Stimulated activated CD4-positive, alpha-beta T cell treated with anti-CD3 and anti-CD28 coated beads, Interleukin-2, amount 100 ng/mL, for 24 hours (primary cell): ENCODE measurements at places on chromosomes 3 and 15.
A peak's percentile ranks its signal among the peaks of the same experiment; 100 is the strongest.

DNA sequence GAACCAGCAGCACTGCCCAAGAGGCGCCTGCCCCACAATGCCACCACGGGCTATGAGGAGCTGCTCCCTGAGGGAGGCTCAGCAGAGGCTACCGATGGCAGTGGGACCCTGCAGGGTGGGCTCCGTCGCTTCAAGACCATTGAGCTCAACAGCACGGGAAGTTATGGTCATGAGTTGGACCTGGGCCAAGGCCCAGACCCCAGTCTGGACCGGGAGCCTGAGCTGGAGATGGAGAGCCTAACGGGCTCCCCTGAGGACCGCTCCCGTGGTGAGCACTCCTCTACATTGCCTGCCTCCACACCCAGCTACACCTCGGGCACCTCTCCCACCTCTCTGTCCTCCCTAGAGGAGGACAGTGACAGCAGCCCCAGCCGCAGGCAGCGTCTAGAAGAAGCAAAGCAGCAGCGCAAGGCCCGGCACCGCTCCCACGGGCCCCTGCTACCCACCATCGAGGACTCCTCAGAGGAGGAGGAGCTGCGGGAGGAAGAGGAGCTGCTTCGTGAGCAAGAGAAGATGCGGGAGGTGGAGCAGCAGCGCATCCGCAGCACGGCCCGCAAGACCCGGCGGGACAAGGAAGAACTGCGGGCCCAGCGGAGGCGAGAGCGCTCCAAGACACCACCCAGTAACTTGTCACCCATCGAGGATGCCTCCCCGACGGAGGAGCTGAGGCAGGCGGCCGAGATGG, 21.8 kb upstream of the APEH start:
- DNase-seq, result no peak

- DNase-seq, result peak; percentile 47
Measured at GRCh38 chr3:51434746-51435327, 43.8 kb downstream of the RBM15B start.

DNA sequence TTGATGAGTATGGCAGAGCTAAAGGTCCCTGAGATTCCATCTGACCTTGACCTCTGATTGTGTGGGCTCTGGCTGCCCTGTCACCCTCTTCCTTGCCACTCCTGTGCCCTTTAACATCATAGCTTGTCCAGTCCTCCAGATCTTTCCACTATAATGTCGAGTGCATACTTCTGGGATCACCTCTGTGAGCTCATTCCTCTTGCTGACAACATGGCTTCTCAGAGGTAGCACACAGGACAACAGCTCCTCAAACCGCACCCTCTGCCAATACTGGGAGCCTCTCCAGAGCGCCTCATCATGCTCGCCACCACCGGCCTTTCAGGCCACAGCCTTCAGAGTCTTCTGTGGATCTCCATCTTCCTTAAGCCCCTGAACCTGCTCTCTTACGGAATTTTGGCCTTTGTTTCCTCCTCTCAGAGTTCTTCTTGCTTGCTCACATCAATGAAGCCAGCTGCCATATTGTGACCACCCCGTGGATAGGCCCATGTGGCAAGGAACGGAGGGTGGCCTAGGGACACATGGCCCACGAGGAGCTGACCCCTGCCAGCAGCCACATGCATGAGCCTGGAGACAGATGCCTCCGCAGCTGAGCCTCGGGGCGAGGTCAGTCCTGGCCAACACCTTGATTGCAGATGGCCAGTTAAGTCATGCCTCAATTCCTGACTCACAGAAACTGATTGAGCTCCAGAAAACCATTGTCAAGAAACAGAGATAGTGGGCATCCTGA, 31.1 kb downstream of the PLA2G4D start:
- peak; percentile 5 for DNase-seq

DNA sequence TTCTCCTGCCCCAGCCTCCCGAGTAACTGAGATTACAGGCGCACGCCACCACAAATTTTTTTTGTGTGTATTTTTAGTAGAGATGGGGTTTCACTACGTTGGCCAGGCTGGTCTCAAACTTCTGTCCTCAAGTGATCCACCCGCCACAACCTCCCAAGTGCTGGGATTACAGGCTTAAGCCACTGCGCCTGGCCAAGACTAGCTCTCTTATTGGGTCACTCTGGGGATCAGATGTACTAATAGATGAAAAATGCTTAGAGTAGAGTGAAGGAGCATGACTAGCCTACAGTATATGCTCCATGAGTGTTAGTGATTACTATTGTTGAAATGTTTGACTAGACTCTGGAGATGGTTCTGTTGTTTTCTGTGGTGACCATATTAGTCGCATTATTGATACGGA, 21.8 kb downstream of the RARB start:
- no peak for DNase-seq

- DNase-seq, result no peak
Measured at GRCh38 chr3:1600700-1601418, 497.8 kb upstream of the CNTN4 start.

DNA sequence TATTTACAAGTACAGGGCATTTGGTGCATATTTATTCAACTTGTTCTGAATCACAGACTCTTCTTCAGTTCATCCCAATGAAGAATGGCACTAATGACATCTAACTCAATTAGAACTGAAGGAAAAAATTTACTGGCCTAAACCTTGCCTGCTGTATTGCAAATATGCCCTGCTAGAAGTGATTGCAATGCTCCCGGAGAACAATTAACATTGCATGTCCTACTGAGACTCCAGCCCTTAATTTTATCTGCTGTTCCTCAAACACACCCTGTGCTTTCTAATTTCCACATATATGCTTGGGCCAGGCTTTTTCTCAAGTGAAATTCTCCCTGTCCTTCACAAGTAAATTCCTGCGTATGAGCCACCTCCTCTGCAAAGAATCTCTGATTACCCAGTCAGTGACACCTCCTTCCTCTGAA, 8.3 kb downstream of the ACKR4 start:
- no peak for DNase-seq

DNA sequence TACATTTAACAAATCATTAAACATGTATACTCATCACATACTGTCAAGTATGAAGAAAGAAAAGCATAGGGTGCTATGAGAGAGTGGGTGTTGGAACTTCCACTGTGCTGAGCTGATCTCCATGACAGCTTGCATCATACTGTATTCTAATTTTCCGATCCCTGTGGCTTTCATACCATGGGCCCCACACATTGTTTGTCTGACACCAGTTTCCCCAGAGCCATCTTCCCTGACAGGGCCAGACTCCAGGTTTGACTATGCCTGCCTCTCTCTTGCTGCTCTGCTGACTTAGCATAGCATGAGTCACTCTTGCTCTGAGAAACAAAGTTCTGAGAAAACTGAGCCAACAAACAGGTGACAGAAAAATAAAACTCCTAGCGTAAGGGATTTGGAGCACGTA, 37.0 kb upstream of the CASR start:
- peak; percentile 63 for DNase-seq

DNA sequence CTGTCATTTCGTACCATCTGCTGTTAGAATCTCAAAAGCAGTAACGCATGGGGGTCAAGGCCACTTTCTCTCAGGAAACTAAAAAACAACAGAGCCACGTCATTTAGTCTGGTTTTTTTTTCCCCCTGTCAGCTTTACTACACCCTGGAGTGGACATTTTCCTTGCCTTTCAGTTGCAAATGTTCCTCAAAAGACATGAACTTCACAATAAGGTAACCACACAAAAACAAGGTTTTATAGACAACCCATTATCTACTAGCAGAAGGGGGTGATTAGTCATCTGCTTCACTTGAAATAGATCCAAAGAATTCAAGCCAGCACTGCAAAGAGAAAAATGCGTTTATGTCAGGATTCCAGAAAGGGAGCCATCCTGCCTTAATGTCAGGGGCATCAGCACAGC, 171.8 kb upstream of the CDIN1 start:
- no peak for DNase-seq

- DNase-seq, result no peak
Measured at GRCh38 chr15:49270541-49271421, 100.7 kb downstream of the GALK2 start.

GRCh38 chr3:31840252-31840651, 140.8 kb downstream of the OSBPL10 start:
- no peak for DNase-seq

DNA sequence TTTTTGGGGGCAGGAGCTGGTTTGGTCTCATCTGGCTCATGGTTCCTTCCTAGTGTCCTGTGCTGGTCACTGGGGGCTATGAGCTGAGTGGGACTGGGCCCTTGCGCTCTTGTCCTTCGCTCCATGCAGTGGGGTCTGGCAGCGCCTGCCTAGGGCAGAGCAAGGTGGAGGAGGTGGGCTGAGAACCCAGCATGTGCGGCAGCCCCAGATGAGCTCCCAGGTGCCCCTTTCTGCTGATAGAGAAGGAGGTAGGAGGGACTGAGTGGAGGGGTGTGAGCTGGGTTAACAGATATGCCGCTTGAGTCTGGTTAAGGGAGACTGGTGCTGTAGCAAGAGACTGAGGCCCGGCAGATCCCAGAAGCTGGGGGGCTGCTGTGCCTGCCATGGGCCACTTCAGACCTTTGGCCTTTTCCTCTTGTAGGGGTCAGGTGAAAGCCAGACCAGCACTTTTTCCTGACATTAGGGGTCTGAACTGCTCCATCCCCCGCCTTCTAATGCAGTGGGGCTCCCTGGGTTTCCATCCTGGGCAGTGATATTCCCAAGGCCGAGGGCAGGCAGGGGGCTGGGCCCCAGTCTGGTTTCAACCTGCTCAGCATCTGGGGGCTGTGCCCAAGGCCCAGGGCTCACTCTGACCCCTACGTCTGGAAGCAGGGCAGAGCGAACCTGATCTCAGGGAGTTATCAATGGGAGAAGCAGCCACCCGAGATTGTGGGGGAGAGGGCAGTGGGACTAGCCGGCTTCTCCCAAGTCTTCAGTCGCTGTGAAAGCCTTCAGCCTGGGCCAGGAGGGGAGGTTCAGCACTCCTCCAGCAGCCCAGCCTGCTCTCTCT, 62.9 kb upstream of the PRR23C start:
- DNase-seq, result no peak

GRCh38 chr15:72358650-72359171, 17.1 kb downstream of the HEXA start:
- DNase-seq, result no peak

DNA sequence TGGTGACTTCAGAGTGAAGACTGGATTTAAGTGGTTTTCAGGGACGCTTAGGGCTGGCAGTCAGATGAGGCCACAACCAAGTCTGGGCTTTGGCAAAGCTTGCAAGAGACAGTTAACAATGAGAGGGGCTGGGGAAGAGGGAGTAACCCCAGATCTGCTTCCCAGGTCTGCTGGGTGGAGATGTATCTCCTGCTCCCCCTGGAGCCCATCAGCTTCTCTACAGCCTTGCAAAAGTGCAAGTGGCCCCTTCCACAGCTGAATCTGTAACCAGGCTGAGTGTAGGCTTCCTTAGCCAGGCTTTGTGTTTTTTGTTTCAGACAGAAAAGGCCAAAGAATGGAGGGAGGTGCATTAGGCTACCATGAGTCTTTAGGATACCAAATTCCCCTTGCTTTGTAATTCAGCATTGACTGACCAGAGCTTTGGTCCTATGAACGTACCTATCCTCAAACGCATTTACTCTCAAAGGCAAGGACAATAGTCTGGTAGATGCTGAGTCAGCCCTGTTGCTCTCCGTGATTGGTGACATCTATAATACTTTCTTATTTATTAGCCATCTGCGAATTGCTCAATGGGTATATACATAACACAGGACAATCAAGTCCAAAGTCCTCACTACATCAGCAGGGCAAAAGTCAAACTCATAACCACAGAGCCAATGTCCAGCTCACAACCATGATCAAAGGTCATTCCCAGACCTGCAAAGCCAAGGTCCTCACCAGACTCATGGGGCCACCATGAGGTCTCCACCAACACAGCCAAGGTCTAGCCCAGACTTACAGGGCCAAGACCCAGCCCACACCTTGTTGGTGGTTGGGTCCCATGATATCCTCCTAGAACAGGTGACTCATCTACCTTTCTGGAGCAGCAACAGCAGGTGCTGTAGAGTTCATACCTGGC, 17.1 kb downstream of the CCDC13 start:
- DNase-seq, result no peak

- DNase-seq, result no peak
Measured at GRCh38 chr15:41659855-41660234, 360 bp upstream of the MGA start.

DNA sequence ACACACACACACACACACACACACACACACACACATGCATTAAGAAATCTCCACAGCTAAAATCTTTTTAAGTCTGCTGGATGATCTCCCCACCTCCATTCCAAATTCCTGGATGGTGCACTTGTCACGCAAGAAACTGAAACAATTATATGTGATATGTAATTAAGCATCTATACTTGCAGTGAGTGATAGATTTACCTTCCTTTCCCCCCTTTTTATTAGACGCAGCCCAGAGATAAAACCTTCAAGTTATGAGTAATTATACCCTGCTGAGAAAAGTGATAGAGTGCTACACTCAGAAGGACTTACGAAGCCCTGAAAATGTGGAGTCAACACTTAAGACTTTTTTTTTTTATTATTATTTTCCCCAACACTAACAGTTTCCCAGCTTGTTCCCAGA, 255.2 kb downstream of the LSAMP start:
- no peak for DNase-seq

DNA sequence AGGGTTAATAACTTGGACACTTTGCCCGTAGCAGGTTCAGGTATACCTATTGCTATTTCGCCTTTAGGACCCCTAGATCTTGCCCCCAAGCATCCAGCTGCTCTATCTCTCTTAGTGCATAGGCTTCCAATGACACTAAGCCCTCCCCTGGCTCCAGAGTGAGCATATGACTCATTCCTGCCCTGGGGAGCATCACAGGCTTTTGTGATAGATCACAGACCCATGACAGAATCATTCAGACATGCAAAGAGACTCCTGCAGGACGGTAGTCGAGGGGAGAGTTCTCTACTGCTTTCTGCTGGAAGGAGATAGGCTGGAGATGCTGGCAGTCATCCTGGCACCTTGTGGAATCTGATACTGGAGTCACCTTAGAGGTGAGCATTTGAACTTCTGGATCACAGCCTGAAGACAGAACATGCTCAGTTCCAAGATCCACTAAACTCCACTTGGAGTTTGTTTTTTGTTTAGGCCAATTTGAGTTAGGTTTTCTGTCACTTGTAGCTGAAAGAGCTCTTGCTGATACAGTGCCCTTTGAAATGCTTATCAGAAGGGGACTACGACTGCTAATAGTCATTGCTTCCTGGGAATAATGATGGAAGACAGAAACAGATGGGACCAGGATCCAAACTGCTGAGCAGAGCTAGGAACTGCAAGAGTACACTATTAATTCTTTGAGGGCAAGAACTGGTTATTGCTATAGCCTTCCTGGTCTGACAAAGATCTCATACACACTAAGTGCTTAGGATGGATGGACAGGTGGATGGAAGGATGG, 11.0 kb downstream of the LYSMD2 start:
- peak; percentile 37 for DNase-seq

DNA sequence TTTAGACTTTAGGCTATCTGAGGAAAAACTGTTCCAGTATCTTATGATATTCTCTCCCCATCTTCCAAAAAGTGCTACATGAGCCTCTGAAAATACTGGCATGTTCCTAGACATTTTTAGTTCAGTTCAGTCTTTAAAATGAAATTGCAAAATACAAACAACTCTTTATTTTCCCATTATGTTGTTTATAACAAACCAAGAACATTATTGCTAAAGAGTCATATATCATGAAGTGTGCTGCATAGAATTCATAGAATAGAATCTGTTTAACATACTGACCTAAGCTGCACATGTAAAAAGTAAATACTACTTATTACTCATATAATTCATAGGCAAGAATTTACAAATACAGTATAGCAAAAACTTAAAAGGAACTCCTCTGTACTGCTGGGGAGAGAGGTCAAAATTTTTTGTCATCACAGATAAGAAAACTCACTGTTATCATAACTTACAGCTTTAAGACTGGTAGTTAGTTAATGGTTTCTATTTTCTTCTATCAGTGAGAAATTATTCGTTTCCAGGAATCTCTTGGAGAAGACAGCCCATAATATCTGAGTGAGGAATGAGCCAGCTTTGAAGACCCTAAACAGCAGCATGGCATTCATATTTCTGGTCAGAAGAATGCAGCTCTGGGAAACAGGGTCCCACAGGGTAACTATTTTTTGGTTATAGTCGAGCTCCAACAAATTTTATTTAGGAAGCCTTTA, 32.2 kb downstream of the FILIP1L start:
- no peak for DNase-seq
